IPS DF 6.9 (cell line): ENCODE measurements at places on chromosomes 1 and 21.

GRCh38 chr1:114130213-114130612 is 23.5 kb downstream of the SYT6 start:
- no peak overlapping the region for H3K4me3 ChIP-seq
- H3K36me3 ChIP-seq = peaks cover 34% of the 10 kb centered on the region; the same call in 1 of the 2 replicates
- no peak for DNase-seq
- peaks cover 7% of the 10 kb centered on the region; the same call in 1 of the 2 replicates for H3K4me1 ChIP-seq
- H3K27me3 ChIP-seq = no peaks in the 10 kb centered on the region

DNA sequence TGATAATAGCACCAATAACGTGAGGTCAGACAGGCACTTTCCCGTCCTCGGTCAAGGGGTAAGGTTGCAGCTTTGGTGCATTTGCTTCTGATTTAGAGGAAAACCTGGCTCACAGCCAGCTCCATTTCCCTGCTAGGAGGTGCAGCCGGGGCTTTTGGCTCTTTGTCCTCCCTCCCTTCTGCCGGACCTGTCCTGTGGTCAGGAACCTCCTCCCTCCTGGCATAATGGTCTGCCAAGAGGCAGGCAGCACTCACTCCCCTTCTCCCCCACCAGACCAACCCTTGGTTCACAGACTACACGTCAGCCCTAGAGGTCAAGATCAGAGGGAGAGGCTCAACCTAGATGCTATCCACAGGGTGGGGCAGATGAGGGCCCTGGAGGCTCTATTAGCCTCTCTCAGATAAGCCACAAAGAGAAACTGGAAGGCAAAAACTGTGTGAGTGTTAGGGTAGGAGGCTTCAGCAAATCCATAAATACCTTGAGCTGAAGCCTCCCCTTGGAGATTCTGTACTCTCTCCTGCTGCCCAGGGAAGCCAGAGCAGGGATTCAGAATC is 64.8 kb downstream of the PLXNA2 start:
- no peak for DNase-seq
- no peaks in the 10 kb centered on the region for H3K27me3 ChIP-seq
- no peak overlapping the region for H3K27ac ChIP-seq
- no peaks in the 10 kb centered on the region for H3K36me3 ChIP-seq
- H3K4me1 ChIP-seq = peaks cover 10% of the 10 kb centered on the region

DNA sequence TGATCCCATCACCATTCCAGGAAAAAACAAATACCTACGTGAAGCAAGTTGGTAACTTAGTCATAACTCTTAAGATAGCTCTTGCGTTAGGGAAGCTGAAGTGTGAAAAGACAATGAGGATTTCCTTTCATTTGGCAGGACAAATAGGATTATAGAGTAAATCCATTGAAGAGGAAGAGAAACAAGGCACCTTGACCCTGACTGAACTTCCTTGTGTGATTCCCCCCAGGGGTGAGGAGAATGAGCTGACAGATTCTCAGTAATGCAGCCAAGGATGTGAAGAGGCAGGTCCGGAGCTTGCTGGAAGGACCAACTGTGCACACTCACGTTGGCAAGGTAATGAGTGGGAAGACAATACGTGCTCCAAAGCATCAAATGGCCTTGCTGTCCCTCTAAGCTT is 55.0 kb upstream of the HMCN1 start:
- H3K36me3 ChIP-seq = no peaks in the 10 kb centered on the region
- no peak overlapping the region for H3K27ac ChIP-seq
- no peak for DNase-seq
- no peaks in the 10 kb centered on the region for H3K4me1 ChIP-seq
- no peaks in the 10 kb centered on the region for H3K27me3 ChIP-seq

GRCh38 chr1:115330480-115331013 is 7.5 kb downstream of the NGF start:
- no peak overlapping the region for H3K27ac ChIP-seq
- no peaks in the 10 kb centered on the region for H3K4me1 ChIP-seq
- DNase-seq = no peak
- no peak overlapping the region for H3K4me3 ChIP-seq
- no peaks in the 10 kb centered on the region for H3K36me3 ChIP-seq

DNA sequence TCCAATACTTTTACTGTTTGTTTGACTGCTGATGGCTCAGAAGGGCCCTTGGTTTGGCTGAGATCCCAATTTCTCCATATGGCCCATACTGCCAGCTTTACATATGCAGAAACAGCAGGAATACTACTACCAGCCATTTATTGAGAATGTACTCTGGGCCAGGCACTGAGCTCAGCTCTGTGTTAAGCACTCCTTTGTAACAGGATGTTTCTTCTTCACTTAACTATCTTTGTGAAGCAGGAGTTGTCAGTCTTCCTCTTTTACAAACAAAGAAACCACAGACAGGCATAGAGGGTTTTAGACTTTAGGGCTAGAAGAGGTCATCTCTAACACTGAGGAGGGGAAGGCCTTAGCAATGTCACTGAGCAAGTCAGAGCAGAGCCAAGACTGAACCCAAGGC is 8.3 kb downstream of the HMGCL start:
- DNase-seq = no peak
- H3K36me3 ChIP-seq = no peaks in the 10 kb centered on the region
- no peak overlapping the region for H3K27ac ChIP-seq
- no peaks in the 10 kb centered on the region for H3K27me3 ChIP-seq
- H3K4me1 ChIP-seq = no peaks in the 10 kb centered on the region

DNA sequence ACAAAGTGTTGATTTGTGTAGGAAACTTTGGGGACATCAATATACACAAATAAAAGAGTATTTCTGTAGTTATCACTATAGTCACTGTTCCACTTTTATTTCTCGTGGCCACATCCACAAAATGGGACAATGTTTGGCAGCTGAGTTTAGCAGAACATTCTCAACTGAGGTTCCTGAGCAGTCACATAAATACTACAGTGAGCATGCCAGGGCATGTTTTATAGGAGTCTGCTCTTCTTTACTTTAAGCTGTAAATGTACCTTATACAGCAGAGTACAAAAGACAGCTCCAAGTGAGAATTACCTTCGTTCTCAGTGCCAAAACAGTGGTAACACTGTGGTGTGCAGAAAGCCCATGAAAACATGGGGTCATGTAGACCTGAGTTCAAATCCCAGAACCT is 5.0 kb downstream of the BTG3 start:
- H3K27ac ChIP-seq = no peak overlapping the region
- H3K36me3 ChIP-seq = peaks cover 8% of the 10 kb centered on the region; the same call in 1 of the 2 replicates
- DNase-seq = no peak

DNA sequence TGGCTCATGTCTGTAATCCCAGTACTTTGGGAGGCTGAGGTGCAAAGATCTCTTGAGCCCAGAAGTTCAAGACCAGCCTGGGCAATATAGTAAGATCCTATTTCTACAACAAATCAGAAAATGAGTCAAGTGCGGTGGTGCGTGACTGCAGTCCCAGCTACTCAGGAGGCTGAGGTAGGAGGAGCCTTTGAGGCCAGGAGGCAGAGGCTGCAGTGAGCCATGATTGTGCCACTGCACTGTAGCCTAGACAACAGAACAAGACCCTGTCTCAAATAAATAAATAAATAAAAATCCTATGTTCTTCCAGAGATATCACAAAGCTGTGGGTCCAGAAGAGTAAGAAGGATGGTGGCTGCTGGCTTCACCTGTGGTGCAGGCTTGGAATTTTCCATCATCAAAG is 22.1 kb downstream of the CDA start:
- H3K27me3 ChIP-seq = no peaks in the 10 kb centered on the region
- no peak overlapping the region for H3K27ac ChIP-seq
- H3K36me3 ChIP-seq = no peaks in the 10 kb centered on the region
- DNase-seq = no peak
- peaks cover 4% of the 10 kb centered on the region; the same call in 1 of the 2 replicates for H3K4me1 ChIP-seq

DNA sequence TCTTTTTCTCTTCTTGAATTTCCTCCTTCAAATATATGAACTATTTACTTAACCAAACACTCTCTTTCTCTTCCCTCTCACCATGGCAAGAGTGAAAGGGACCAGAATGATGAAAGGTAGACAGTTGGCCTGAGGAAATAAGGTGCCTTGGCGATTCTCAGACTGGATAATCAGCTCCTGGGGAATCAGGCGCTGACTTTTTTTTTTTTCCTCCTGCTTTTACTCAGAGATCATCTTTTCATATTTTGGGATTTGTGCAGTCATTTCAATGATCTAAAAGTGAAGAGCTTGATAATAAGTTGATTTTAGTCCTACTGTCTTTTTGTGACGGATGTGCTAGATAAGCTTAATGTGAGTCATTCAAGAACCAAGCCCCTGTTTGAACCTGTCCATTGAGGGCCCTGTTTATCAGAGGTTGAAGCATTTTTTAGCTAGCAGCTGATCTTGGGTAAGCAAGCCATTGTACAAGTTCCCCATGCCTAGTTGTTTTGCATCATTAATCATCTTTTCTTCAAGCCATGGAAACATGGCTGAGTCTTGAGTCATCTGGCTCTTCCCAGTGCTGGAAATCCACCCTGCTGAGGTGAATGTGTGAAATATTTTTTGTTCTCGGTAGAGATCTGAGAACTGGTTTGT is 40.8 kb downstream of the ITSN1 start:
- H3K27me3 ChIP-seq = no peaks in the 10 kb centered on the region
- H3K27ac ChIP-seq = no peak overlapping the region
- DNase-seq = no peak
- no peaks in the 10 kb centered on the region for H3K36me3 ChIP-seq
- peaks cover 3% of the 10 kb centered on the region; the same call in 1 of the 2 replicates for H3K4me1 ChIP-seq

GRCh38 chr1:55646181-55646580 is 431.0 kb upstream of the USP24 start:
- H3K27ac ChIP-seq = no peak overlapping the region
- H3K4me3 ChIP-seq = no peak overlapping the region
- no peaks in the 10 kb centered on the region for H3K27me3 ChIP-seq
- H3K4me1 ChIP-seq = no peaks in the 10 kb centered on the region
